ENCODE measurements at places on chromosomes 13 and 19. TPM values are rescaled to one million over a fixed set of nuclear protein-coding genes. Genes with fewer than 3 reads are reported as not detected.

ZNF317 gene
- total RNA-seq = 11.1 TPM

TEKTIP1 gene
- total RNA-seq = not detected

ADGRE2 gene
- 0.06 TPM for total RNA-seq

KIR3DL3 gene
- total RNA-seq = not detected

Measured in aortic smooth muscle cell (primary cell).